Smooth muscle cell of trachea (primary cell): ENCODE measurements at places on chromosomes 1 and 21. TPM values are rescaled to one million over a fixed set of nuclear protein-coding genes. Genes with fewer than 3 reads are reported as not detected.

RNU1-2 gene
- total RNA-seq = under 0.01 TPM in 2 replicates

TNFRSF18 gene
- 0.33 and 0.44 TPM in 2 replicates for total RNA-seq

AIM2 gene
- total RNA-seq = 0.58 TPM in 1 of 2 replicates, not detected in the other

WNT2B gene
- 3.2 and 9.9 TPM in 2 replicates for total RNA-seq

TAS1R1 gene
- under 0.01 TPM in 1 of 2 replicates, not detected in the other for total RNA-seq

CAPN8 gene
- total RNA-seq = not detected in 2 replicates
